ENCODE measurements at places on chromosomes 13 and 19.

GRCh38 chr13:77774181-77774580 lies 76.7 kb downstream of the SLAIN1 start:
- DNase-seq, result no peak

GRCh38 chr13:46516599-46517338 lies 36.2 kb upstream of the LRCH1 start:
- no peak for DNase-seq

- no peak for DNase-seq
These were observed 20.3 kb upstream of the JUND start for GRCh38 chr19:18301718-18302111.

- DNase-seq, result no peak
These were observed 250 bp downstream of the SPRY2 start for GRCh38 chr13:80340651-80341100.

DNA sequence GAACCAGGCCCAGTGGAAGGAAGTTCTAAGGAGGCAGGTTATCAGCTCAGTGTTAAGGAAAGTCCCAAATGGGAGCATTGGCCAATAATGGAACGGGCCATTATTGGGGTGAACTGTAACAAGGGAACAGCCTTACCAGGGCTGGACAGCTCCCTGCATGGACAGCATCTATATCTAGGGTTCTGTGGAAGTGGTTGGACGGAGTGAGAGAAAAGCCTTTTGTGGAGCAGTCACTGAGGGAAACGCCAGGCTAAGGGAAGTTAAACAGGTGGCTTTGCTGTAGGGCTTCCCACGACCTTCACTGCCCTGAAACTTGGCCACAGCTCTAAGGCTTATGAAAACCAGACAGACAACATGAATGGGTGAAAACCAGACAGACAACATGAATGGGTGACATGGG lies 17.0 kb downstream of the POU2F2 start:
- DNase-seq, result no peak

GRCh38 chr19:38801359-38802095 lies 11.2 kb downstream of the LGALS4 start:
- no peak for DNase-seq

DNA sequence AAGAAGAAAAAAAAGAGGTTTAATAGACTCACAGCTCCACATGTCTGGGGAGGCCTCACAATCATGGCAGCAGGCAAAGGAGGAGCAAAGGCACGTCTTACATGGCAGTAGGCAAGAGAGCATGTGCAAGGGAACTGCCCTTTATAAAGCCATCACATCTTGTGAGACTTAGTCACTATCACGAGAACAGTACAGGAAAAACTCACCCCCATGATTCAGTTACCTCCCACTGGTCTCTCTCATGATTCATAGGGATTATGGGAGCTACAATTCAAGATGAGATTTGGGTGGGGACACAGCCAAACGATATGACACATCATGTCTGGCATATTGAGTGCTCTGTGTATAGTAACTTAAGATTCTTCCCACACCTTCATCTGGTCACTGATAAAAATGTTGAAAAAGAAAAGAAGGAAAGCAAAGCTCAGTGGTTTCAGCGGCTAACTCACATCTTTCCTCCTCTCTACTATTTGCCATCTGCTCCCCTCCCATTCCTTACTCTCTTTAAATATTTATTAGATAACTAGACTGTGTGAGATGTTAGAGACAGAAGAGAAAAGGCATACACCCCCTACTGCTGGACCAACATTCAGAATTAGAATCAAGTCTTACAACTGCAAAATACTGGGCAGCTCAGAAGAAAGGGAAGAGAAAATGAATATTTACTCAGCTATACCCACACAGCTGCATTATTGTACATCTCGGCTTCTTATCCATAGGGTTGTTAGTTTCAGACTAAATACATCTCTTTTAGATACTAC lies 60.1 kb upstream of the AKAP11 start:
- no peak for DNase-seq

DNA sequence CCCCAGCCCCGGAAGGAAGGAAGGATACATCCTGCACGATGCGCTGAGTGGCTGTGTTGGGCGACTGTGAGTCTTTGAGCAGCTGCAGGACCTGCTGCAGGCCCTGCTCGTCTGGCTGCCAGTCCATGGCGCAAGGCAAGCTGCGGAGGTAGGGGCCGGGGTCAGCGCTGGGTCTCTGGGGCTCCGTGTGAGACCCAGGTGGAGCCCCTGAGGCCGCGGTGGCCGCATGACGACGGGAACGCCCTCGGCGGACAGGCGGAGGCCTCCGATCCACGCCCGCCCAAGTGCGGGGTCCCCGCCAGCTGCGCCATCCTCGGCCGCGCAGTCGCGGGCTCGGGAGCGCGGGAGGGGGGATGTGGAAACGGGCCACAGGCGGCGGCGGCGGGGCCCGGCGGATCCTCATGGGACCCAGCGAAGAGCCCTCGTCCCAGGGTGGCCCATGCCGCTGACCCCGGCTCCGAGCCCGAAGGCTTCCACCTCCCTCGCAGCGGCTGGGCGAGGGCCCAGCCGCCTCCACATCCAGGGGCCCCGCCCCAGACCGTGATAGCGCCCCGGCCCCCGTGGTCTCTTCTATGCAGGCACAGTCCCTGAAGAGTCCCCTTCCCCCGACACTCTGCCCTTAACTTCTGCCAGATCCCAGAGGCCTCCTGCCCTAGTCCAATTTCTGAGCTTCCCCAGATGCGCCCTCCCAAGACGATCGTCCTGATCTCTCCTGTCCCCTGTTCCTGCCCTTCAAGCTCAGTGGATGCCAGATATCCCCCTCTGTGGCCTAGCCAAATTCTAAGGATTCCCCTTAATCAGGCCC lies 2.7 kb downstream of the TNPO2 start:
- no peak for DNase-seq

DNA sequence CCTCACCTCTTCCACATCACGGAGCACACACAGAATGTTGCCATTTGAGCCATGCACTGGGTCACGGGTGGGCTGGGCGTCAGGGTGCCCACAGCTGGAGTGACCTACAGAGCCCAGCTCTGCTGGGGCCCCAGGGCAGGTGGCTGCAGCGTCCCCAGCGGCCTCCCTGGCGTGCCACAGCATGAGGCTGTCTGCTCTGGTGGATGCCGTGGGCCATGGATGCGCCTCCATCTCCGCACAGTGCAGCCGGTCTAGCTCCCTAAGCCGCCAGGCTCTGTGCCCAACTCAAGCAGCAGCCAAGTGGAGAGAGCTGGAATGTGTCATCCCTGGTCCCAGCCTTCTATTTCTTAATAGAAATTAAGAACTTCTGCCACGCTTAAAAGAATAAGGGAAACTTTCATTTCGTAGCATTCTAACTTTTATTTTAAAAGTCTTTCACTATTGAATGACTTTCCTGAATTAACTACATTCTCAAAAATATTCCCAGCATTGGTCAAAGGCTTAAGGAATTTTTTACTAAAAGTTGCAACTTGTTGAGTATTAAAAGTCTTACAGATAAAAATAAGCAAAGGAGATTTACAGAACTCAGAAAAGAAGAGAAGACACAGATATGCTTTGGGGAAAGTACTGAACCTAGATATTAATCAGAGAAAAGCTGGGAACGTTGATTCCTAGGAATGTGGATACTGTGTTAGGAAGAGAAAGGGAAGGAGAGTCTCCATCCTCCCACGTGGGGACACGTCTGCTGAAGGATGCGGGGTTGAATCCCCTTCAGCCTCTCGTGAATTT lies 59.3 kb downstream of the ATP11A start:
- DNase-seq, result no peak

DNA sequence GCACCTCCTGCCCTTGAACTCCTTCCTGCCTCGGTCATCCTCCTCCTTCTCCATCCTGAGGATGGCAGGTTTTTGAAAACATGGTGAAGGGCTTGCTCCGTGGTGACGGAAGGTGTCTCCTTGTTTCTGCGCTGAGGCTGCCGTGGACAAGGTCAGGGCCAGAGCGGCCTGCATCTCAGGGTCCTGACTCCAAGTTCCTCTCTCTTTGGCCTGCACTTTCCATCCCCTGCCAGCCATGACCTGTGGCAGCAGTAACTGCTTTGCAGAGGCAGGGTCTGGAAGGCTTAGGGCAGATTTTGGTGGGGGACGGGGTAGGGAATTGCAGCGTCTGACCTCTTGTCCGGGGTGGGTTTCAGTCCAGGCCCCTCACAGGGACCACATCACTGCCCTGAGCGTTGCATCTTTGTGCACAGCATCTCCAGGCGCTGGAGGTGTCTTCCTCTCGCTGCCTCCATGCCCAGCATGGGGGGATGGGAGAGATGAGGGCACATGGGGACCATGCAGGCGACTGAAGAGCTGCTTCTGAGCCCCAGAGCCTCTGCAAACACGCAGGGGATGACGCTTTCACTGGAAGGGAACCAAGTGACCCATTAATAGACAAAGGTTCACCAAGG lies 216.8 kb downstream of the TEX29 start:
- no peak for DNase-seq

DNA sequence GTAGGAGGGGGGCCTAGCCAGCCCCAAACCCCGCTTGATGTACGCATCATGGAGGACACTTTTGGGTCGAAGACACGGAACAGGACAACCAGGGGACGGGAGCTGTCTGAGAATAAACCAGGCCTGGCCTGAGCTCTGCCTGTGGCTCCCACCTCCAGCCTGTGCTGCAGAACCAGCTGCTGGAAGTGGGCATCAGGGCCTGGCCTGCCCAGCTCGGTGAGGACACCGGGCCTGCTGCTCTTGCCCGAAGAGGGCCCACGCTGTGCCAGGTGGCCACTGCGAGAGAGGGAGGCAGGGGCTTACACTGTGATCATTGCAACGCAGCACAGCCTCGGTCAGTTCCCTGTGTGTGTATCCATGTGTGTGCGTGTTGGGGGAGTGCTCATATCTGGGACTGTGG lies 34.6 kb downstream of the CEBPG start:
- no peak for DNase-seq

- DNase-seq, result no peak
These were observed 223.0 kb downstream of the DNAJC15 start for GRCh38 chr13:43246382-43246781.

DNA sequence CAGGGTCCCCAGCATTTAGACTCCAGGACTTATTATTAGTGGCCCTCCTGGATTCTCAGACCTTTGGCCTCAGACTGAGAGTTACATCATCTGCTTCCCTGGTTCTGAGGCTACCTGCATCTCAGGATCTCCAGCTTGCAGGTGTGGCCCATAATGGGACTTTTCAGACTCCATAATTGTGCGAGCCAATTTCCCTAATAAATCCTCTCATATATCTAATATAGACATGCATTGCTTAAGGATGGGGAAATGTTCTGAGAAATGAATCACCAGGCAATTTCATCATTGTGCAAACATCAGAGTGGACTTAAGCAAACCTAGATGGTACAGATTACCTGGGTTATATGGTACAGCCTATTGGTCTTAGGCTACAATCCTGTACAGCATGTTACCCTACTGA lies 116.5 kb upstream of the FBXL3 start:
- DNase-seq, result peak; percentile 13

GRCh38 chr19:38922482-38922881 lies 8.1 kb downstream of the SARS2 start:
- no peak for DNase-seq

DNA sequence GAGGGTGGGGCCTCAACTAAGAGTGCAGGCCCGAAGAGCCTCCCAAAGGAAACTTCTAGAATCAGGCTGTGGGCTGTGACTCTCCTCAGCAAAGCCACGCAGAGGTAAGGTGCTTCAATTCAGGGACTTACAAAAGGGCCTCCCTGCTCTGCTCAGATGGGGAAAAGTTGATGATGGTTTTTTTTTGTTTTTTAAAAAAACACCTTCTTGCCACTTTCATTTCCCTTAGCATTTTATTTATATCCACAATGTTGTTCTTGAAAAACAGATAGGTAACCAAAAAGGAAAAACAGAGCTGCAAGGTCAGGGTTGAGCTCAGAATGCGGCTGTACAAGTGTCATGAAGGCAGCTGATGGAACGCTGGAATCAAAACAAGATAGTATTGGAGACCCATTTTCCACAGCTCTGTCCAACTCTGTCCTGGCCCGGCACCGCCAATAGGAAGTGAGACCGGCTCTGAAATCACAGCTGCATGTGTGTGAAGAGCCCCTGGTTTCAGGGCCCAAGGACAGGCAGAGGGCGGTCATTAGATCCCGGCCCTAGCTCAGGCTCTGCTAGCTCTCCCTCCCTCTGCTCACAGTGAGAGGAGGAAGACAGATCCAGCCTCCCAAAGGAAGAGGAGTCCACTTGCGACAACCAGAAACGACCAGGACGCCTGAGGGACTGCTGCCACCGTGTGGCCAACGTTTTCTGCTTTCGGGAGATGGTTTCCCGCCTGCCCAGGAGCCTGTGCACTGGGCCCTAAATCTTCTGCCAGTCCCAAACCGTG lies 58.3 kb downstream of the KLF2 start:
- peak; percentile 39 for DNase-seq

GRCh38 chr19:58572818-58573657 lies at the start of gene MZF1:
MZF1 (minus strand) TSS chr19:58573335; CDS start chr19:58571389, 1,946 bp downstream.
- peak; percentile 98 for DNase-seq

GRCh38 chr19:15448778-15449619 lies 757 bp downstream of the WIZ start:
- no peak for DNase-seq

DNA sequence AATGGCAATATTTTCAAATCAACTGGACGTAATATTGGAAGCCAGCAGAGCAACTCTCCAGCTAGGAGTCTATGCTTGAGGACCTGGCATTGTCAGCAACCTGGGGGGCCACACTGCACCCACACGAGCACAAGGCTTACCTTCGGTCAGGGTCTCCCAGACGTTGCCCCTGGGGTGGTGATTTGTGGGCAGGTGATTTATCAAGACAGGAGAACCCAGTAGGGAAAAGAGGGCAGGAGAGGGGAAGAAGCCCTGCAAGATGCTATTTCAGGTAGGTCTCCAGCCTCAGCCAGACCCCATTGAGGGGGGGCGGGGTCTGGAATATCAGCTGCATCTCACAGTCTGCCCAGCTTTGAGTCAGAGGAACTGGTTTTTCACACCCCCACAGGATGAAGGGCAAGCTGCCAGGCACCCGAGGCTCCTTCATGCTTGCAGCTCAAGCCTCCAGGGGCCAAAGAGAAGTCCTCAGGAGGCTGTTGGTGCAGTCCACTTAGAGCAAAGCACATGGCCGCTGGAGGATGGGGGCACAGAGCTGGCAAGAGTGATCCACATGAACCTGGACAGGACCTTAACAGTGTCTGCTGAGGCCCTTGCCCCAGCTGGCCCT lies 80.9 kb upstream of the UQCRFS1 start:
- DNase-seq, result no peak

GRCh38 chr13:62482351-62482750 lies 1066.7 kb upstream of the PCDH20 start:
- no peak for DNase-seq

GRCh38 chr19:7801020-7801570 lies 28.9 kb upstream of the EVI5L start:
- DNase-seq, result no peak

GRCh38 chr19:51127755-51128154 lies 3.0 kb downstream of the SIGLEC9 start:
- no peak for DNase-seq

- DNase-seq, result no peak
These were observed 41.5 kb upstream of the MEDAG start for GRCh38 chr13:30864433-30865122.

Data from Panc1 (cell line).